ENCODE measurements at places on chromosomes 7 and 10. TPM values are rescaled to one million over a fixed set of nuclear protein-coding genes. Genes with fewer than 3 reads are reported as not detected.
A peak's percentile ranks its signal among the peaks of the same experiment; 100 is the strongest.

Gene STRIP2
- polyA plus RNA-seq, result 9.0 TPM

Gene CRYGN
- not detected for polyA plus RNA-seq

Gene TMEM229A
- polyA plus RNA-seq, result not detected

DNA sequence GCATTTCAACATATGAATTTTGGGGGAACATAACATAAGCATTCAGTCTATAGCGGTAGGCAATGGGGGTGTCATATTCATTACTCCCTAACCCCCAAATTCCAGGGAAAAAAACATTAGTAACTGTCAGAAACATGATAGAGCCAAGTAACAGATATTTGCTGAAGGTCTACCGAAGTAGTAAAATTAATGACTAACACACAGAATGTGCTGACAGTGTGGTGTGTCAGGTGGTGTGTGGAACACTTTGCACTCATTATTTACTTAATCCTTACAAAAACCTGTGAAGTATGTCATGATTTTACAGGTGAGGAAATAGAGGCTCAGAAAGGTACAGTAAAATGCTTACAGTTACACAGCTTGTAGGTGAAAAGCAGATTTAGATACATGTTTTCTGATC, 85.4 kb upstream of the RHOBTB1 start:
- DNase-seq, result no peak

DNA sequence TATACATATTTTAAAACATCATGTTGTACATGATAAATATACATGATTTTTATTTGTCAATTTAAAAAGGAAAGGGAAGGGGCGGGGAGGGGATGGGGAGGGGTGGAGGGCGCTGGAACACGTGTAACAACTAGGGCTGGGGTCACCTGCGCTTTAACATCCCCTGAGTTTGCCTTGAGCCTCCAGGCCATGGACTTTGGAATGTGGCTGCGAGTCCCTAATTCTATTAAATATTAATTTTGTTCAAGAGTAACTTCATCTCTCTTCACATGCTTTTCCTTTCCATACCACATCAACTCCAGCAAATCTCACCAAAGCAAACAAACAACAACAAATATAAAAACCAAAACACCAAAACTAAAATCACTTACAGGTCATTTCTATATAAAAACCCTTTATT, 10.6 kb downstream of the IFIT5 start:
- peak; percentile 69 for DNase-seq

GRCh38 chr7:29806208-29806994, at the start of gene WIPF3:
Gene WIPF3 (plus strand): TSS chr7:29806508. CDS start chr7:29834725, 28,217 bp downstream.
- peak; percentile 75 for DNase-seq

GRCh38 chr10:89653410-89653869, 8.4 kb upstream of the PANK1 start:
- DNase-seq, result no peak

Data from kidney (tissue), 22 donors.